ENCODE measurements at places on chromosomes 11 and 22.

- DNase-seq: no peak
Measured at GRCh38 chr11:10628508-10629236, 60.2 kb upstream of the LYVE1 start.

DNA sequence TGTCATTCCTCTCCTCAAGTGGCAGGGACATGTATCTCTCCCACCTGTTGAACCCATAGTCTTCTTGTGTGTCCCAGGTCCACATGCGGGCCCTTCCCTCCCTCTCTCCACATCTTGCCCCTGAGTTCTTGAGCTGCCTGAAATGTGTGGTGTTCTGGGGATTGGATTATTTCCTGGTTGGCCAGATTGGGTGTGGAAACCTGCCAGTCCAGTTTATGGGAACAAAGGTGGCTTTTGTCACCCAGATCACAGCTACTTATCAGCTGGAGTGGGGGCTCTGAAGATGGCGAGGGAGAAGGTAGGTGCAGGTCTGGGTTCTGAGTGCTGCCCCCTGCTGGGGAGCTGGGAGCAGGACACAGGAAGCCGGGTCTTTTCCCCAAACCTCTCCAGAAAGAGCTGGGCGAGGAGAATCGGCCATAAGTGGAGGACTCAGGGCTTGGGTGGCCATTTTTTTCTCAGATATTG, 14.2 kb downstream of the DTX4 start:
- no peak for DNase-seq

GRCh38 chr11:101620026-101620425, 36.2 kb upstream of the TRPC6 start:
- no peak for DNase-seq

- DNase-seq: no peak
Measured at GRCh38 chr11:69964247-69964643, 113.9 kb upstream of the ANO1 start.

DNA sequence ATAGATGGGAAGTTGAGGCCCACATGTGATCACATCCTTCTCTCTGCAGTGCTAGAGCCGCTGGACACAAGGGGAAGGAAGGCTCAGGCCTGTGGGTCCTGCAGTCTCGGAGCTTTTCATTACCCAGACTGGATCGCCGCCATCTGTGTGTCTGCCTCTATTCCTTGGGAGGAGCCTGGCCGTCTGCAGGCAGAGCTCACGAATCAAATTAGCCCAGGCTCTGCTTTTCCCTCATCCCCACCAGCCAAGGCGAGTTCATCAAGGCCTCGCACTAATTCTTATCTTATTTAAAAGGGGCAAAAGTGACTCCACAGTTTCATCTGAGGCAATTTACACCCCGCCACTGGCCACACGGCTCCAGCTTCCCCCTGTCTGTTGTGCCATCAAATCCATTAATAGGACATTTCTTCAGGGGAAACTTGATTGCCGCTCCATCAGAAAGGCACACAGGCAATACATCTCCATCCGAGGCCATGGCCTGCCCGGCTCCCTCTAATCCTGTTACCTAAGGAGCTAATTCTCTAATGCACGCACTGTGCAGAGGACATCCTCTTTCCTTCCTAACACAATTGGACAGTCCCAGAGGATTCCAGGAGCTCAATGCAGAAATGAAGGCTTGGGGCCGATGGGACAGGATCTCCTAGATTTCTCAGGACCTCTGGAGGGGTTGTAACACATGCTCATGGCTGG, 3.3 kb upstream of the HTR3A start:
- DNase-seq: no peak

GRCh38 chr22:26095256-26095956, 73.9 kb upstream of the SEZ6L start:
- DNase-seq: no peak

DNA sequence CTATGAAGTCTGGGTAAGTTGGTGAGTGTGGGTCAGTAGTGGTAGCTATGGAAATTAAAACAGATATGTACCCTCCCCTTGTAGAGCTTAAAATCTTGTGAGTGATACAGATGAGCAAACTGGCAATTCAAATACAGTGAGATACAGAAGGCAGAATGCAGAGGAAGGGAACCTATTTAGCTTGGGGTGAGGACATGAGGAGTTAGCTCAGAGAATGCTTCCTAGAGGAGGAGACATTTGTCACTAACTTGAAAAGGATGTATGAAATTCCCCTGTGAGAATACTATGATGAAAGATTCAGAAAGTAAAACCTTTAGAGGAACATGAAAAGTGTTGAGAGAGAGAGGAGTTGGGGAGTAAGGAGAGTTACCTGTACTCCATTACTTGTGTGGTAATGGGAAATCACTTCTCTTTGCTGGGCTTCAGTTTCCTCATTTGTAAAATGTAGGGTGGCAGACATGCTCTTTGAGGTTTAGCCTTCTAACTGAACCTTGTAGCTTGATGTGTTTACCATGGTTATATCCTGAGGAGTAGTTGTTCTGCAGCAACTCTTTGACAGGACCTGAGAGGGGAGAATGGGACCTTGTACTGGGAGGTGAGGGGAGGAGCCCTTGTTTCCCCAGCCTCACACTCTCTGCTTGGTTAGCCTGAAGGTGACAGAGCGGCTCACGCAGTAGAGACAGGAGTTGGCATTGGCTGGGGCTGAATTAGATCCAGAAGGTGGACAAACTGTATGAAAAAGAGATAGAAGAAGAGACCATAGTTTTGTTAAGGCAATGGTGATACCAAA, 17.9 kb downstream of the SWAP70 start:
- DNase-seq: no peak

GRCh38 chr11:118625976-118626375, 18.6 kb downstream of the PHLDB1 start:
- no peak for DNase-seq

DNA sequence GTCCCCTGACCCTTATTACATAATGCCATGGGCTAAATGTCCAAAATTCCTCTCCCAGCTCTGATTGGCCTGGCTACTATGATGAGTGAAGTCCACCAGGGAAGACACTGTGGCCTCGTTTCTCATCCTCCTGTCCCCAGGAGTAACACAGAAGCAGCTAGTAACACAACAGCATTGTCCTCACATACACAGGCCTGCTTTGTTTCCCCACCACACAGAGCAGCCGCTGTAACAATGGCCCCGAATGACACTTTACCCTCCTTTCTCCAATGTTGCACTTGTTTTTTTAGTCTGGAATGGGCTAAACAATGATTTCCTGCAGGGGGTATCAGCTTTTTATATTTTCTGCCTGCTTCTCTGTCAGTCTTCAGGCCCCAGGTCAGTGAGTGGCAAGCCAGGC, at the start of gene PRR5L:
PRR5L (plus strand) TSS at position 363 of the 400 bp plus-strand sequence. CDS start 104,834 bp downstream, outside the sequence.
- no peak for DNase-seq

GRCh38 chr11:3058753-3059664, 1.8 kb upstream of the CARS1 start:
- DNase-seq: no peak

DNA sequence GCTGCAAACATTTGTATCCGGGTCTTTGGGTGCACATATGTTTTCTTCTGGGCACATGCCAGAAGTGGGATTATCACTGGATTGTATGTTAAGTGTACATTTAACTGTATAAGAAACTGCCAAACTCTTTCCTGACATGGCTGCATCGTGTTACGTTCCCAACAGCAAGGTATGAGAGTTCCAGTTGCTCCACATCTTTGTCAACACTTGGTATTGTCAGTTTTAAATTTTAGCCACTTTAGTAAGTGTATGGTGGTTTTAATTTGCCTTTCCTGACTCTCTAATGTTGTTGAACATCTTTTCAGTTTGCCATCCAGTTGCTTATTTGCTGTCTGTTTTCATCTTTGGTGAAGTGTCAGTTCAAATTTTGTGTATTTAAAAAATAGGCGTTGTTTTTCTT, 22.5 kb upstream of the SMIM38 start:
- no peak for DNase-seq

DNA sequence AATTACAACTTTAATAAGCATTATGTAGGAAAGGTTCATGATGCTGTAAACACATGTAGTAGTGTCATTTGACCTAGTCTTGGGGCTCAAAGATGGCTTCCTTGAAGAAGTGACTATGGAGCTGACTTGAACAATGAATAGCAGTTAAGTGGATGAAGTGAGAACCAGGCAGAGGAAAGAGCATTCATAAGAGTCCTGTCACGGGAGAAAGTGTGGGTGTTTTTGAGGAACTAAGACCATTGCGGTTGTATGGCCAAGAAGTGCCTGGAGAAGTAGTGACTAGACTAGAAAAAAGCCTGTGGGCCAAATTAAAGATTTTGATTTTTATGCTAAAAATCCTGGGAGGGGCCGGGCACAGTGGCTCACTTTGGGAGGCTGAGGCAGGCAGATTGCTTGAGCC, 7.2 kb upstream of the IL18BP start:
- no peak for DNase-seq

DNA sequence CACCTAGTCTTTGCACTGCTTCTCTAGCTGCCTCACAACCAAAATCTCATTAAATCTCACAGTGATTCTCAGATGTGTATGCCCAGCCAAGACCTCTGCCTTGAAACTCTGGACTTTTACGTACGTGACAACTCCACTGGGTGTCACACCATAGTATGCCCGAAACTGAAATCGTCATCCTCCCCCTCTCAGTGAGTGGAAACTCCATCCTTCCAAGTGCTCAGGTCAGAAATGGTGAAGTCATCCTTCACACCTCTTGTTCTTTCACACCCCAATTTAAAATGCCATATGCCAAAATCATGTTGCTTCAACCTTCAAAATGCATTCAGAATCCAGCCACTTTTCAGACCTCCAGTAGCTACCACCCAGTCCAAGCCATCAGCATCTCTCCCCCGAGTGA, 42.5 kb downstream of the SFI1 start:
- no peak for DNase-seq

DNA sequence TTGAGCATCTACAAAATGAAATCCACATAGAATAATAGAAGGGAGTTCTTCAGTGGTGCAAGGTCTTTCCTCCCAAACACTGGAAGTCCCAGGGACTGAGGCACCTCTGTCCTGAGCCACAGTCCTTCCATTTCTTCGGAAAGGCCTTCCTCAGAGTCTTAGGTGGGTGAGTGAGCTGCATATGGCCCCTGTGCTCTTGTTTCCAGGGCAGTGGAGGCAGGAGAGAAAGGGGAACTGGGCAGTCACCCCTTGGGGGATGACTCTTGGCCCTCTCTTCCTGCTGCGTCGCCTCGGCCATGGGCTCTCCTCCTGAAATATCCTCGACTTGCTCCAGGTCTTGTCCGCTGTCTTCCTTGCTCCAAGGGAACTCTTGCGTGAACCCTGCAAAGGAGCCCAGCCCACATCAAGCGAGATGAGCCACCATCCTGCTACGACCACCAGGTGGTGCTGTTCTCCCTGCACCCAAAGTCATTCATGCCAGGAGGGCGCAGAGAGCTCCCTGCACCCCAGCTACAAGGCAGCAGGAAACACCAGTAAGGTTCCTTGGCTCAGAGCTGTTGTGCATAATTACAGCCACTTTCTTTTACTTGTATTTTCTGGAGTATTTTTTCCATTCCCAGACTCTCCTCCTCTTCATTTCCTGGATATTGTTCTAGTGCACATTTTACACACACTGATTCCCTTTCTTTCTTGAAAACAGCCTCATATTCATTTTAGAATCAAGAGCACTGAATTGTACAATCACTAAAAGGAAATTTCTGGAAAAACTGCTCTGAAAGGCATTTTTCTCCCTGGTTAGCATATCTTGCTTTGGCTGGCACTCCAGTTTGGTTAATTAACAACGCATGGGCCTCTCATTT, 397.8 kb downstream of the OPCML start:
- DNase-seq: no peak

GRCh38 chr11:46305295-46305694, 27.8 kb downstream of the CREB3L1 start:
- no peak for DNase-seq

GRCh38 chr22:40721266-40721665, 42.0 kb downstream of the MCHR1 start:
- DNase-seq: no peak

GRCh38 chr11:70951139-70951804, 301.1 kb downstream of the SHANK2 start:
- no peak for DNase-seq
